Stimulated activated CD4-positive, alpha-beta T cell treated with anti-CD3 and anti-CD28 coated beads, TNF-alpha, amount 100 ng/mL, for 4 hours (primary cell): ENCODE measurements at places on chromosomes 4 and X.
A peak's percentile ranks its signal among the peaks of the same experiment; 100 is the strongest.

DNA sequence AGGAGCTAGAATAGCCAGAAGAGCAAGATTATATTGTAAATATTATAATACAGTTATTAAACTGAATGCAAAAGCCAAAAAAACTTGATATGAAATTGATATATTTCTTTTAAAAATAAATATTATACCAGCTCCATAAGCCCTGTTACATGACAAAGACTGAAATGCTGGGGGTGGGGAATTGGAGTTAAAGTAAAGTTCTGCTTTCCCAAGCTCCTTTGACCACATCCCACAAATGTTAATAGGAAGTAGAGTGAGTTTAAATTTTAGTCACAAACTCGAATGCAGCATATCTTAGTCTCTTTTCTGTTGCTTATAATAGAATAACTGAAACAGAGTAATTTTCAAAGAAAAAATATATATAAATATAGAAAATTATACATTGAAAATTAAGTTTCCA lies 46.9 kb upstream of the NFKB1 start:
- no peak for DNase-seq

- DNase-seq: no peak
Observed at GRCh38 chrX:52265713-52266112, 81.0 kb downstream of the MAGED4 start.

DNA sequence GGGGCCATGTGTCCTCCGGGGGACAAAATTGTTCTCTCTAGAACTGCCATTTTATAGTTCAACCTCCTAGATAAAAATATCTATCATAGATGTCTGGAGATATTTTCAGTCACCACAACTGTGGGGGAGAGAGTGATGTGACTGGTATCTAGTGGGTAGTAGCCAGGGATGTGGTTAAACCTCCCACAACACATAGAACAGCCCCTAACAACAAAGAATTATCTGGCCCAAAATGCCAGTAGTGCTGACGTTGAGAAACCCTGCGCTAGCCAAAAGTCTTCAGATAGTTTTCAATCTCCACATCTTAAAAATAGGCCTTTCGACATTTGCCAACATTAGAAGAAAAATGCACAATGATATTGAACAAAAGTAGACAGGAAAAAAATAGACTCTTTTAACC lies 19.0 kb upstream of the SUPT20HL2 start:
- no peak for DNase-seq

DNA sequence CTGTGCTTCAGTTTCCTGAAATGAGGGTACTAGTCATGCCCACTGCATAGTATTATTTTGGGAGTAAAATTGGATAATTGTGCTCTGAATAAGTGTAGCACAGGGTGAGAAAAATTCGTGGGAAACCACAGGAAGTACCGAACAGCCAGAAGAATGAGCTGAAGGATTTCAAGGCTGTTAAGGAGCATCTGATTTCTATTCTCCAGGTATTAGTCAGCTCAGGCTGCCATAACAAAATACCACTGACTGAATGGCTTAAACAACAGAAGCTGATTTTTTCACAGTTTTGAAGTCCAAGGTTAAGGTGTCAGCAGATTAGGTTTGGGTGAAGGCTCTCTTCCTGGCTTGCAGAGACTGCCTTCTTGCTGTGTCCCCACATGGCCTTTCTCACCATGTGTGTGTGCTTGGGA lies 41.9 kb downstream of the WWC2 start:
- no peak for DNase-seq

DNA sequence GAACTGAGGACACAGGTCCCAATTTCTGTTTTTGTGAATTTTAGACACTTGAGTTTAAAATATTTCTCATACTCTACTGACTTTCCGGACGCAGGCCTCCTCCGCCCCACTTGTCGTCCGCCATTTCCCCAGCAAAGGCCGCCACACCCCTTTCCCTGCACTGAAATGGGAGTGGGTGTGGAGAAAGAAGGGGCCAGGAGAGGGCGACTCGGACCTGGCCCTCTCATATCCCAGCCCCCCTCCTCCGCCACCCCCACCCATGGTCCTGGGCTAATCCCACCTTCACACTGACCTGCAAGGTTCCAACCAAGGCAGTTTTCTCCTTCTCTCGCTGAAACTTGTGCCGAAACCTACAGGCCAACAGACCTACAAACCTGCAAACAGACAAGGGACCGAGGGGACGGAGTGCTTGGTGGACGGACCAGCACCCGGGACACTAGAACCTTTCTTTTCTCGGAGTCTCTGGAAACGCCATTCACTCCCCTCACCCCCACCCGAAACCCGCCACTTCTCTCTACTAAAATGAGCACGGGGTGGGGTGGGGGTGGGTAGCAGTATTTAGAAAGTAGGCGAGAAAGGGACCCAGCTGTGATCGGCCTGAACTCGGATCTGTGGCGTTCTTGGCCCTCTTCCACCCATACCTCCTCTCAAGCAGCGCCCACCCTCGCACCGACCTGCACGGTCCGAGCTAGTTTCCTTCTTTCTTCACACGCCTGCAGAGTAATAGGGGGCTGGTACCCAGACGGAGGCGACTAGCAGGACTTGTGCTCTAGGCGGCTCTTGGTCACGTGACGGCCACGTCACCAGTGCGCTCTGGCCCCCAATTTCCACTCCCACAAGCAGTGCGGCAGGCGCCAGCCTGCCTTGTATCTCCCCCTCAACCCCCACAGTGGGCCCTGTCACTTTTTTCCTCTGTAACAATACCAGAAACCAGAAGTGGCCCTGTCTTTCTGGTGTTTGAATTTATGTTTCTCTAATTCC lies at the start of gene ARMCX6:
TSS of gene ARMCX6 (minus strand) at position 790 of the 981 bp plus-strand sequence. CDS start 1,380 bp downstream, outside the sequence.
- DNase-seq: peak; percentile 52

DNA sequence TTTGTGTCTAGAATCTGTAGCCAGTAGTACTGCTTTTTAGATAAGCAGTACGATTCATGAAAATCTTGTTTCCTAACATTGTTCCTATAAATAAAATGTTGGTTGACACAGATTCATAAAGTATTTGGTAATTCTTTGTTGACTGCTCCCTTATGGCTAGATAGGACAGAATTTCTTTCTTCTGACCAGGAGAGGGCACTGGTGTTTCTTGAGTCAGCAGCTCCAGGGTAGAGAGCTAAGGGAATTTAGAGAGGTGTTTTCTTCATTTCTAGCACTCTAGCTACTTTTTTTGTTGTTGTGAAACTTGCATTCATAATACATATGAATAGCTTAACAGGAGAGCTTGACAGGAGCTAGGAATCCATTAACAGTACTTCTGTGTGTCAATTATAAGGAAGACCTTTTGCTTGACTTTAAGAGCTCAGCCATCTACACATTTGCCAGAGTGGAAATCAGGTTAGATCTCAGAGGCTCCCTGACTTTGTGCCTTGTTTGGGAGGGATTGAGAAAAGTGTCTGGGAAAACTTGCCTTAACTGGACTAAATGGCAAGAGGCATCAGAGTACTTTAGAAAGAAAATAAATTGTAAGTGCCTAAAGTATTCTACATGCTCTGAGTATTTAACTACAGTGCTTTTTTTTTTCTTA lies 756.1 kb downstream of the SH3BGRL start:
- DNase-seq: no peak

DNA sequence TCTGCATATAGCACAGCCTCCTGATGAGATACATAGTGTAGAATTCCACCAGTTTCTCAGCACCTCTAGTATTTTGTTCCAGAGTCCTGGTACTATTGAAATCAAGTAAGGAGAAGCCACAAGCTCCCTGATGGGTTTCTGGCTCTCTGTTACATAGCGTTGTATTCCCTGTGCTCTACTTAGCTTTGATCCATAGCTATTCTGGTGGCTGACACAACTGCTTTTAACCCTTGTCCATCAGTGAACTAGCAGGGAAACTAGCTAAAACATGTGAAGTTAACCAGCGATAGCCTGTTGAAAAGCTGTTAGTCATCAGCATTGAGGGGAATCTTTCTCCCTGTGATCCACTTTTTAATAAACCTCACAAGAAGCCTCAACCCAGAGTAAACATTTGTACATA lies 26.9 kb downstream of the NIPAL1 start:
- no peak for DNase-seq

DNA sequence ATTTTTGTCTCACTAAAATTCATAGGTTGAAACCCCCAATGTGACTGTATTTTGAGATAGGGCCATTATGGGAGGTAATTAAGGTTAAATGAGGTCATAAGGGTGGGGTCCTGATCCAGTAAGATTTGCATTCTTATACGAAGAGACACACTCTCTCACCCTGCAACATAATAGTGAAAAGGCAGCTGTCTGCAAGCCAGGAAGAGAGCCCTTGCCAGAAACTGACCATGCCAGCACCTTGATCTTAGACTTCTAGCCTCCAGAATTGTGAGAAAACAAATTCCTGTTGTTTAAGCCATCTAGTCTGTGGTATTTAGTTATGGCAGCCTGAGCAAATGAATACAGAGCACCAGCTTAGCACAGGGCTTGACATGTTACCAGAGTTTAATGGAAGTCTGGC lies 17.5 kb upstream of the IGSF1 start:
- DNase-seq: no peak

DNA sequence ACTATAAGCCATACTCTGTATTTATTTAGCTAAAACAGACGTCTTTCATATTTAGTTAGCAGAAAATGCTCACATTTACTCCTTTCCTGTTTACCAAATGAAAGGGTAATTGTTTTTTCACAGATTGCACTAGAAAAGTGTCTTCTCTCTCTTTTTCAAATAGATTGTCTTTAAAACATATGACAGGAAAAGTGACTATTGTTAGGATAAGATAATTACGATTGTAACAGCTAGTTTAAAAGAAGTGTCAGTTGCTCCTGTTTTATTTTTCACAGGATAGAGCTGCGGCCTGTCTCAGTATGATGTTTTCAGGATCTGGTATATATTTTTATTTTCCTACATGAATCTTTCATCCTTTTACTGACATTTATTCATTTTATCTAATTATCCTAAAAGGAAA lies 353.5 kb downstream of the FBXO8 start:
- no peak for DNase-seq

DNA sequence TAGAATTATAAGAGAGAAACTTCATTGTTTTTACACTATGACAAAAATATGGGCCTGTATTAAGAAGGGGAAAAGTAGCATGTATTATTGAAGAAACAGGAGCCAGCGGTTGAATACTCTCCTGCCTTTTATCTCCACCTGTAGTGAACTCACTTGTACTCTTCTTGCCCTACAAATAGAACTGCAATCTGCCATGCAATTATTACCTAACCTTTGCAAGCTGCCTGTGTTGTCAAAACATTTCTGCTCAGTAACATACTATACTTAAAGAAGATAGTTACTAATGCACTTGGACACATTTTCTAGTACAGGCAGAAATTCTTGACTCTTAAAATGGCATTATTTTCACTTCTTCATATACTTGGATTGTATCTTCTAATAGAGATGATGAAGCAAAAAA lies 818.4 kb upstream of the GRID2 start:
- DNase-seq: no peak

DNA sequence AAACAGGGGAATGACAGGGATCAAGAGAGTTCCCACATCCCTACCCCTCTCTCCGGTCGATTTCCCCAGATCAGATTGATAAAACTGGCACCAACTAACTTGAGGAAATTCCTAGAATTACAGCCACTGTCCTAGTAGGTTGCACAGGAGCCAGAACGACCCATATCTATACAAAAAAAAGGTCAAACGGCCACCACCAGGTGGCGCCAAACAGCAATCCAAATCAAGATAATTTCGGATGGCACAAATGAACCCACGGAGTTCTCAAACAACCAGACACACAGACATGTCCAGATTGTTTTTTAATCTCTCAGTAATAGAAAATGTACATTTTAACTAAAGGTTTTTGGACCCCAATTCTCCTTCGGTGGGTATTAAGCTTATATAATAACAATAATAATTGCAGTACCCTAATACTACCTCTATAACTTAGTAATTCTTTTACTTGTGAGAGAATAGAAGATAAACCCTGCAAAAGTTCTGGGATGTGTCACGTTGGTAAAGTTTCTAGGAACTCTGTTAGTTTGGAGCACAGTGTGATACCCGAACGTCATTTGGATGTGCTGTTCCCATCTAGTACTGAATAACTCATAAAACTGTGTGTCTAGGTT lies 212.6 kb downstream of the SPOCK3 start:
- DNase-seq: peak; percentile 17

DNA sequence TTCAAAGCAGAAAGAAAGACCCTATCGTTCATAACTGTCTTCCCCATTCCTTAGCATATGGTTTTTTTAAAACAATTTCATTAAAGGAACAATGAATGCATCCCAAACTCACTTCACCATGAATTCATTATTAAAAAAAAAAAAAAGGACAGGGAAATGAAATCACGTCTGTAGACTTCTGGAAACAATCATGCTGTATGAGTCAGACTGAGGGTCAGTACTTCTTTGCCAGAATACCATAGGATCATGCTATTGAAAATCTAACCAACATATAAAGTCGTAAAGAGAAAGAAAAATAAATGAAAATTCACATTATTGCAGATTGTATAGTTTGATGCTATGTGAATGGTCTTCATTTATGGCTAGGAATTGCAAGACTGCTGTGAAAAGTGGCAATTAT lies 144.4 kb downstream of the PCDH18 start:
- DNase-seq: no peak

DNA sequence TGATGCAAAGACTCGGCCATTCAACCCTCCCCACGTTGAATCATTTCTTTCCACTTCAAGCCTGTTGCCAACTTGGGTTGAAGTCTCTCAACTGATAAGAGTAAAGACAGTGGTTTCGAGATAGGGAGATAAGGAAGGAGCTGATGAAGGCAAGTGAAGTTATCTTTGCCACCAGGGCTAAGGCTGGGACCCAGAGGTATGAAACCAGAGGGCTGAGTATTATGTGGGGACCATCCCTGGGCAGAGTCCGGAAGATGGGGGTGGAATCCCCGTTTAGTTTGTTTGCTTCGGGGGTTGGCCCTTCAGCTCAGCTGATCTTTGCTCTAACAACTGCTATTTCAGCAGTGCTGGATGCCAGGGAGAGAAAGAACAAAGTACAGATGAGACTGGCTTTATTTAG lies 2.3 kb upstream of the XPNPEP2 start:
- no peak for DNase-seq

DNA sequence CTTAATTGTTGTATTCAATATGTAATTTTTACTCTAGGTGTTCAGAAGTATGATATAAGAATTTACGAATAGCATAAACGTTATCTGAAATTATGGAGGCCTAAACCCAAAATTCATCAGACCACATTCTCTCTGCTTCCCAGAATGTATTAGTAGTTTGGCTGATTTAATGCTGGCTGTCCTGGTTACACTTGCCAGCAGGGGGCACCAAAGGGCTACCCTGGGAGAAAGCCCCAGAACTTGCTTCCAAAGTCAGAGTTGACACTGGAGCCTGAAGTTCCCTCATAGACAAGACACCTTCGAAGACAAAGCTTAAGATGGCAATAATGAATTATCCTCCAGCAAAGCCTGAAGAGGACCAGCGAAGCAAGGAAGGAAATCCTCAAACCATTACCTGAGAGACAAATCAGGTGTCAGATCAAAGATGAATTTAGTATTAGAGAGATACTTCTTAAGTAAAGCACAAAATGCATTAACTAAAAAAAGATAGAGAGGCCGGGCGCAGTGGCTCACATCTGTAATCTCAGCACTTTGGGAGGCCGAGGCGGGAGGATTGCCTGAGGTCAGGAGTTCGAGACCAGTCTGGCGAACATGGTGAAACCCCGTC lies 11.3 kb upstream of the ANOS1 start:
- peak; percentile 29 for DNase-seq

DNA sequence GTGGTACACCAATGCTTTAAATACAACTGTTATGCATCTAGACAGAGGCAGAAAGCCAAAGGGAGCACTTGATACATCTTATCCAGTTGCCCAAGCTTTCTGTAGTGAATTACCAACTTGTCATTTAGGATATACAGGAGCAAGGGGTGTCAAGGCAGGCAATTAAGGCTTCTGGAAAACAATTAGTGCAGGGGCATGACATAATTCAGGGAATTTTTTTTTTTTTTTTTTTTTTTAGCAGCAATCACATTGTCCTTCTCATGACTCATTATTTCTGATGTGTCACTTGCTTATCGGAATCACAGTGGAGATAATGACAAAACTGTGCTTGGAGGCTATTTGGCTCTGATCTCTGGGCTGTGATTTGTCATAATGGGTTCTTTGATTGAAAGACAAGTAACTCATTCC lies 259.5 kb downstream of the ARHGAP24 start:
- DNase-seq: no peak
